OCI-M1 (cell line): ENCODE measurements at places on chromosomes 11 and 22.

DNA sequence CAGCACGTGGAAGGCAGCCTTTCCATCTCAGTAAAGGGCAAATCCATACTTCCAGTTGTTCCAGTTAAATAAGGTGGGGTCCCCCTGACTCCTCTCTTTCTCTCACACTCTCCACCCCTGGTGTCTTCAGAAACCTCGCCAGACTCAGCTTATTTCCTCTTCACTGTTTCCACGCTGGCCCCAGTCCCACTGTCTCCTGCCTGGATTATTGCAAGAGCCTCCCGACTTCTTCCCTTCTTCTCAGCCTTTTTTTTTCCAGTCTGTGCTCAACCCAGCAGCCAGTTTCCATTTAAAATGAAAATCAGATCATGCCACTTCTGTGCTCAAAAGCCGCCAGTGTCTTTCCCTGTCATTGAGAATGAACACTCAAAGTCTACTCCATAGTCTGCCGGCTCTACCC lies 131.4 kb downstream of the PKNOX2 start:
- DNase-seq: no peak

- DNase-seq: no peak
Measured at GRCh38 chr11:22769081-22769480, 60.5 kb downstream of the SVIP start.

- DNase-seq: no peak
Measured at GRCh38 chr11:119107538-119108145, 498 bp downstream of the C2CD2L start.

- DNase-seq: no peak
Measured at GRCh38 chr22:45531441-45532234, 29.0 kb downstream of the FBLN1 start.

DNA sequence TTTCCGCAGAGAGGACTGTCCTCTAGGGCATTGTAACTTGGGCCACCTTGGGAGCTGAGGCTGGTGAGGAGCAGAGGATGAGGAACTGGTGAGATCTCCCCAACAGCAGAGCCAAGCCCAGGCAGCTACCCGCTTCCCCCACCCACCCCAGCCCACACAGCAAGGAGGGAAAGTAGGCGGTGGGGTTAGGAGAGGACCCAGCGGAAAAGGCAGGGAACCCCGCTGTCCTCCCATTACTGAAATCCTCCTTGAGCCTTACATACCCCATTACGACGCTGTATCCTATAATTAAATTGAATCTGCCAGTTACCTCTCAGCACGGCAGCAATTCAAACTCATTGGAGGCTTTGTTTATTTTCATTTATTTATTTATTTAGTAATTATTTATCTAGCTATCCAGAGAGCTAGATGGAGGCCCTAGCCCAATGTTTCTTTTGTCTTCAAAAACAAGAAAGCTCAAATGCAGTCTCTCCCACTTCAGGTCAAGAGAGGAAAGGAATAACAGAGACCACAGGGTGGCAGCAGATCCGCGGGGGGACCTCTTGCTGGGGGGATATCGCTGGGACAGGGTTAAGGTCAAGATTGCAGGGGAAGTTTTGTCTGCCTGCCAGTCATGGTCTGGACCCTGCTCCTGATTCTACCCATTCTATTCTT lies 218.0 kb downstream of the ST3GAL4 start:
- peak; percentile 6 for DNase-seq
